ENCODE measurements at places on chromosomes 6 and 20.

DNA sequence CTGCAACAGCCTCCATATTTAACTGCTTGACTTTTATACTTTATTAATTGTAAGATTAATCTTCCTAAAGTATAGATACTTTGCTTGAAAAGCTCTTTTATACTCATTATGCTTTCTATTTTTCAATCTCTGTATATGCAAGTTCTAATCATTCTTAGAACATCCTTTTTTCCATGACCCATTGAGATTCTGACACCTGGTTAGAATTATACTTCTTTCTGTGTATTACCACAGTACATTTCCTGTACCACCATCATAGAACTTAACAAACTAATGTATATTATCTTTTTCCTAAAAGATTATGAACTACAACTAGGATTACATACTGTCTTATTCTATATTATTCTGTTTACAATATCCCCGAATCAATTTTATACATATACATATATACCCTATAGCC lies 13.5 kb downstream of the SERINC1 start:
- no peak for DNase-seq

DNA sequence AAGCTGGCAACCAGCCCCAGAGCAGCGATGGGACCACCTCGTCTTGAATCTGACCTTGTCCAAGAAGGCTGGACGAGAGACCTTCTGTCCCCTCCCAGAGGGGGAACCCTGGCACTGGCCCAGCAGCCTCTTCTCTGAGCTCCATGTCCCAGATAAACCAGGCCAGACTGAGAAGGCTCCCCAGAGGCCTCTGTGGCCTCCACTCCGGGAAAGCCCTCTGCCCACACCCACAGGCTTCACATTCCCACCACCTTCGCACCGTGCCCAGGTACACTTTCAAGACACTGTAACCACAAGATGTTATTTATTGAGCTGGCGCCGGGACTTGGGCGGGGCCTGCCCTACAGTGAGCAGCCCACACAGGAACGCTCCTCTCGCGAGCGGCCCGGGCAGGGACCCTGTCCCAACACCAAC lies 33.2 kb downstream of the ADA start:
- DNase-seq = no peak

- peak; percentile 66 for DNase-seq
Observed at GRCh38 chr6:139296927-139297326, 5.1 kb upstream of the TXLNB start.

DNA sequence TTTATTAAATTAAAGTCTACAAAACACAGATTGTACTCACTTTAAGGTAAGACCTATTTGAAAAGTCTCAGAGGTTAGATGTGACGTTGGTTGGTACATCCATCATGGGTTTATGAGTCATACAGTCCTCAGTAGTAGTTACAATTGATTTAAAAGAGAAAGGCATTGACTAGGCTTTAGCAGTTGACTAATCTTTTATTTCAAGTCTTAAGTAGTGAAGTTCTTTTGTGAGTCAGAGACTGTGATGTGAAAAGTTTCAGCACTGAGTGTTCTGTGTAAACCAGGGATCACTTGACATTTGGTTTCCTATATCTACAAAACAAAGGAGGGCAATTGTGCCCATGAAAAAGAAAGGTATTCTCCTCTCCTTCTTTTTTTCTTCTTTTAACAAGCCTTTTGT lies 221.3 kb downstream of the GRIK2 start:
- DNase-seq = peak; percentile 97

DNA sequence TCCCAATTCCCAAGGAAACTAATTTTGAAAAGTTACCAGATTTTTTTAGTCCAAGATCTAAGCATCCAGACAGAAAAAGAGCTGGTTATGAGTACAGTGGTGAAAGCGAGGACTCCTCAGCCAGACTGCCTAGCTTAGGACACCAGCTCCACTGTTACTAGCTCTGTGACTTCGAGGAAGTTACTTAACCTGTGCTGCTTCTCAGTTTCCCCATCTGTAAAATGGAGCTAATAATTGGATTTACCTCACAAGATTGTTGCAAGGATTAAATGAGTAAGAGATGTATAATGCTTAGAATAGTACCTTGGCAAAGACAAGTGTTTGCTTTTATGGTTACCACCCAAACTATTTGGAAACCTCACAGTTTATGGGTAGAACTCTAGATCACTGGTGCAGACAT lies 1.1 kb downstream of the NT5DC1 start:
- DNase-seq = no peak

DNA sequence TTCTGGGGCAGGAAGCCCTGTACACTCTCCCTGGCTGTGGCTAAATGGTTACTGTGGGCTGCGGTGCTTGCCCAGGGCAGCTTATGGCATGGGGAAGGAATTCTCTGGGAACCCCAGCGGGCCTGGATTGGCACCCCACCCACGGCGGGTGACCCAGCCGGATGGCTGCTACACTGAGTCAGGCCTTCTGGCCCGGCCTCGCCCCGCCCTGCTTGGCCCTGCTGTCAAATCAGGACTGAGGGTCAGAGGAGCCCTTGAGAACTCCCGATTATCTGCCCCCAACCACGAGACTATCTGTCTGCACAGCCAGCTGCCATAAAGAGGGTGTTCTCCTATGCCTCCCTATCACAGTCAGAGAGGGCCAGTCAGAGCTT lies 7.3 kb upstream of the ITPR3 start:
- DNase-seq = peak; percentile 82

DNA sequence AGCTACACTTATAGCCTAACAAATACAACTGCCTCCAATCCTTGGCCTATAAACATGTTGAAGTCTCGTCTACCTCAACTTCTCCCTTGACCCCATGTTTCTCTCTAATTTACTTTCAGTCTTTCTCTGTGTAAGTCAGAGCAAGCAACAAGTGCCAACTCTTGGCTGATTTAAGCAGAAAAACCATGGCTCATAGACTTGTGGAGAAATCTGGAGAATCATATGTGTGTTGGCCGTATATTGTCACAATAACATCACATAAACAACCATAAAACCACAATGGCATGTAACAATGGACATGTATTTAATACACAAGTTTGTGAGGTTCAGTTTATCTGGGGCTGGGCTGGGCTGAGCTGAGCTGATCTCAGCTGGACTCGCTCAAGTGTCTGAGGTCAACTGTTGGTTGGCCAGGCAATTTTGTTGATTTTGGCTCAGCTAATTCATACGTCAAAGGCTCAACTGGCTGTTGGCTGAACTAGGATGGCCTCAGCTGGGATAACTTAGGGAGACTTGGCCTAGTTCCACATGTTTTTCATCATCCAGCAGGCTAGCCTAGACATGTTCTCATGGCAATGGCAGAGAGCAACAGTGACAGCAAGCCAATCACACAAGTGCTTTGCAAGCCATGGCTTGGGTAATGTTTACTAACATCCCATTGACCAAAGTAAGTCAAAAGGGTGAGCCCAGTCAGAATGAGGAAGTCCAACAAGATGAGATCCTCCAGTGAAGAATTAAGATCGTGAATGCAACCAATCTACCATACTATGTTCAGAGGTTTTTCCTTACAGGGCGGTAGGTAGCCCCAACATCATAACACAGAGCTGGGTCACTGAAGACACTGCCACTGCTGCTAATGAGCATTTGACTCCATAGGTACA lies 12.9 kb upstream of the TBC1D22B start:
- DNase-seq = peak; percentile 100

DNA sequence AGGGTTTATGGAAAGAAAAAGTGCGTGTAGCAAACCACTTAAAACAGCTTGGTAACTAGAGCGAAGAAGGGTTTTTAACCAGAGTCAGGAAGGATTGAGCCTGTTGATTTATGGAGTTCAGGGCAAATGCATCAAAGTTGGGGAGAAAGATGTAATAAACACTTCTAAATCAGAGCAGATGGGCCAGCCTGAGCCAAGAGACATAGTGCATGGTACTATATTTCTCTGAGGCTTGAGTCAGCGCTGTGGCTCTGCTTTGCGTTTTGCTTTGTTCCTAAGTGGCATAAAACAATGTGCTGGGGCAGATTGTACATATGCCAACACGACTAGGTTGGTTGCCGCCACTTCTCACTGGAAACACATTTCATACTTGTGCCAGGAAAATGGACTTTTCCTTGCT lies 111.3 kb downstream of the BCKDHB start:
- no peak for DNase-seq

DNA sequence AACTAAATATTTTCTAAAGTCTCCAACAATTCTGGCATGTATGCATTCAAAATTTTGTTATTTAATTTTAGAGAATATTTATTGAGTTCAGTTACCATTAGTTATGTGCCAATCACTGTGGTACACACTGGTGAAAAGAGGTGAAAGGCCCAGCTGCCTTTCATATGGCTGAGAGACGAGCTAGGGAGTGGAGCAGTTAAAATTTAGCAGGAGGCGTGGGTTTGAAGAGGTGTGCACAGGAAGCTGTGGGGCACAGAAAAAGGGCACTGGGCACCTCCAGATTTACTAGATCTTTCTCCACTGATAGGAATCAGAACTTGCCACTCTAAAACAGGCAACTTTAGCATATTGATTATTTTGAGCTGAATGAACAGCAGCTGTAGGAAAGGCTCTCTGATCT lies 347.1 kb downstream of the CD83 start:
- no peak for DNase-seq

DNA sequence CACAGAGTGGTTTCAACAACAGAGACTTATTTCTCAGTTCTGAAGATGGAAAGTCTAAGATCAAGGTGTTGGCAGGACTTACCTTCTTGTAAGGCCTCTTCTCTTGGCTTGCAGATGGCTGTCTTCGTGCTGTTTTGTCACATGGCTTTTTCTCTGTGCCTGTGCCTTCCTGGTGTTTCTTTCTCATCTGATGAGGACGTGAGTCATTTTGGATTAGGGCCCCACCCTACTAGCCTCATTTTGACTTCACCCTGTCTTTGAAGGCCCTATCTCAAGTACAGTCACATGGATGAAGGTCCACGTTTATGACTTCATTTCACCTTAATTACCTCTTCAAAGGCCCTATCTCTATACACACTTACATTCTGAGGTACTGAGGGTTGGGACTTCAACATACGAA lies 41.4 kb upstream of the LAMA2 start:
- peak; percentile 22 for DNase-seq

DNA sequence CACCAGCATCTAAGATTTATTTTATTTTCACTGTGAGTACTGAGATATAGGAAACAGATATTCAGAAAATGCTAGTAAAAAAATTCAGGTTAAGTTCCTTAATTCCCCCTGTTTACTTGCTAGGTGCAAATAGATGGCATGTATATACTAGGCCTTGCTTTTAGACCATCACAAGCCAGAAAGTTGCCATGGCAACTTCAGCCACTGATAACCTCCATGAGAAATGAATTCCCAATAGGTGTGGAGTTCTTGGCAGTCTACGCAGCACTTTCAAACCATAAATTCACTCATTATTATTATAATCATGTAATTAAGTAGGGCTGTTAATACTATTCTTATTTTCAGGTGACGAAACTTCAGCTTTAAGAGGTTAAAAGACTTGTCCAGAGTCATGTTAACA lies 251.6 kb upstream of the TFAP2D start:
- DNase-seq = no peak

DNA sequence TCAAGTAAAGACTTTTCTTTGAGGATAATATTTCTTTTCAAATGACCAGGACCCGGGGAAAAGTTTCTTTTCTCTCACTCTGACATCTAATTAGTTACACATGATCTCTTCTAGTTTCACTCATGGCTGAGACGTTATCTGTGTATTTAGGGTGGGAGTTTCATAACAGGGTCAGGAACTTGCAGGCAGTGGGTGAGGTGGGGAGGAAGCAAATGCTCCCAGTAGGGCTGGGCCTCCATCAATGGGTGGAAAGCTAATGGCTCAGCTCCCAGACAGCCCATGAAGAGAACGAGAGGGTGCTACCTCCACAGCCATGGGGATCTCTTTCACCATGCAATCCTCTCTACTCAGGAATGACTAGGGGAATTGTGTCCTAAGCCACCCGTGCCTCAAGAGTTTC lies 119.3 kb downstream of the F13A1 start:
- no peak for DNase-seq

DNA sequence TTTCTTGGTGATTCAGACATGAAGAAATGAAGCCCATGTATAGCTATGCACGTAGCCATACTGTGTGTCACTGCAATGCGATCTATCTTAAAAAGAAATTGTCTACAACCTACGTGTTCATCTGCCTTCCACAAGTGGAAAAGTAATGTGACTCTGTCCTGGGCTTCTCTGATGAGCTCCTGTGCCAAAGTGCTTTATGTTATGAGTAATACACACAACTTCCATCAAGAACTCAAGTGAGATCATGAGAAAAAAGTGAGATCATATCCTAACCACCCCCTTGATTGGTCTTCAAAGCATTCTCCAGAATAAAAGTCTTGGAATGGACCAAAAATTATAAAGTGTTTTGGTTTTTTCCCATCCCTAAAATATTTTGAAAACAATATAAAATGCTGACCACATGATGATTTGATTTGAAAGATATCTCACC lies 114.3 kb downstream of the DST start:
- peak; percentile 80 for DNase-seq

GRCh38 chr6:140029551-140029950 lies 655.1 kb upstream of the CITED2 start:
- DNase-seq = no peak

DNA sequence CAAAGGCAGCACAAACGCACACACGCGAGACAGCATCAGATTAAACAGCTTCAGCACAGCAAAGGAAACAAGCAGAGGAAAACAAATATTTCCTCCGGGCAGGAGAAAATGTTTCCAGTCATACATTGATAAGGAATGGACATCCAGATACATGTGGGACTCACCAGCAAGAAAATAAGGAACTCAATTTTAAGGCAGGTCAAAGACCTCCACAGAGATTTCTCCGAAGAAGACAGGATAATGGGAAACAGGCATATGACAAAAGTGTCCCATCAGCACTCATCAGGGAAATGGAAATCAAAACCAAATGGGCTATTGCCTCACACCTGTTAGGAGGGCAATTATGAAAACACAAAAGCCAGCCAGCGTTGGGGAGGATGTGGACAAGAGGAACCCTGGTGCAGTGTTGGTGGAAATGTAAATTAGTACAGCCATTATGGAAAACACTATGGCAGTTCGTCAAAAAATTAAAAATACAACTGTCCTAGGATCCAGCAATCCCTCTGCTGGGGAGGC lies 9.7 kb upstream of the SLCO4A1 start:
- no peak for DNase-seq

GRCh38 chr6:130164251-130164650 lies 58.5 kb downstream of the SAMD3 start:
- DNase-seq = no peak

- peak; percentile 74 for DNase-seq
Observed at GRCh38 chr20:45323731-45324130, 15.6 kb upstream of the MATN4 start.

- DNase-seq = no peak
Observed at GRCh38 chr6:72835749-72836148, 213.9 kb downstream of the KCNQ5 start.

DNA sequence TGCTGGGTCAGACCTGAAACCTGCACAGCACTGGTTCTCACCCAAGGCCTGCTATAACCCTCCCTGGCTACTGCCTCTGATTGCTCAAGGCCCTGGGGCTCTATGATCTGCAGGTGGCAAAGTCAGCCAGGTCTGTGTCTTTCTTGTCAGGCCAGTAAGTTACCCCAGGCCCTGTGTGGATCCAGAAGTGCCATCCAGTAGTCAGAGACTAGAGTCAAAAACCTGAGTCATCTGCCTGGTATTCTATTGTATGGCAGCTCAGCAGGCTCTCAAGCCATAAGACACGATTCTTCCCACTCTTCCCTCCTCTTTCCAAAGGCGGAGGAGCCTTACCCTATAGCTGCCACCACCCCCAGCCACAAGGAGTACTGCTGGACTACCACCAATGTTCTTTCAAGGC lies 593.0 kb downstream of the FRK start:
- no peak for DNase-seq

- peak; percentile 94 for DNase-seq
Observed at GRCh38 chr6:158002249-158002950, 20.7 kb downstream of the SYNJ2 start.

- DNase-seq = no peak
Observed at GRCh38 chr20:53897884-53898555, 172.4 kb downstream of the BCAS1 start.

GRCh38 chr6:116008470-116009243 lies 52.0 kb downstream of the FRK start:
- peak; percentile 54 for DNase-seq
